Keratinocyte (primary cell): ENCODE measurements at places on chromosomes 2 and 18.
A peak's percentile ranks its signal among the peaks of the same experiment; 100 is the strongest.

- DNase-seq: no peak
Observed at GRCh38 chr2:122244598-122245229, 489.3 kb downstream of the TSN start.

- no peak for DNase-seq
Observed at GRCh38 chr2:46828491-46829230, 86.9 kb downstream of the MCFD2 start.

DNA sequence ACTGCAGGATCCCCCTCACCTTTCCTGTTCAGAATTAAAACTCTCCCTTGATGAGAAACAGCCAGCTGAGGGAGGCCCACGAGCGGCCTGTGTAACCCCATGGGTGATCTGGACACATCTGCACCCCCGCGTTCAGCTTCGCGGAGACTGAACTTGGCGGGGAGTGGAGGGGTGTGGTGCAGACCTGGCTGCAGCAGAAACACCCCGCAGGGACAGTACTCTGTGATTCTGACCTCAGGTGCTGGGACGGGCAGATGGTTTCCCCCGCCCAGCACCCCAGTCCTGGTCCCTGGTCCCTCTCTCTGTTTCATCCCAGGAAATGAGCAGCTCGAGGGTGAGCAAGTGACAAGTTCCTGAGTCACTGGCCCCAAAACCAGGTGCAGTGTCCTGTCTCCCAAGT lies 41.2 kb downstream of the GBX2 start:
- no peak for DNase-seq

DNA sequence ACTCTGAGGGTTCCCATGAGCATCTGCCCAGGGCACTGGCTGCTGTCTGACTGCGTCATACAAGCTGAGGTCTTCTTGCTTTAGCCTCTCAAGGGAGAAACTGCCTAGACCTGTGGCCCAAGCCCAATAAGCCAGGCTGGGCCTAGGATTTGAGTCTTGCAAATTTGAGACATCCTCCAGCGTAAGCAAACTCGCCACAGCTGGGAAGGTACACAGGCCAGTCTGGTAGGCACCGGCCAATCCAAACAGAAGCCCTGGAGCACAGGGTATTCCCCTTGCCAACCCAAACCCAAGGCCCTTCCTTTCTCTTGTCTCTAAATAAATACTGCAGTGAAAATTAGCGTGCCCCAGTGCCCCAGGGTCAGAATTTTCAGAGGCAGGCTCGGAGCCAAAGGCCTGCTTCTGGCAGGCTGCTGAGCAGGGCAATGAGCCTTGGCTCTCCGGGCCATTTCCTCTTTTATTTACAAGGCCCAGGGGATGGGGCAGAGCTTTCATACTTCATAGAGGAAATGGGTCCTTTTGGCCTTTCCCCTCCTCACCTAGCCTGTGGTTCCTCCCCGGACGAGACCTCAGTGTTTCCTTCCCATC lies 33.3 kb downstream of the POLR1A start:
- DNase-seq: no peak

GRCh38 chr2:218002845-218003180 lies at the start of gene TNS1:
Gene TNS1 (minus strand): TSS chr2:218002995. CDS start chr2:218002872, 123 bp downstream.
- DNase-seq: no peak

GRCh38 chr2:159595410-159596046 lies 20.8 kb downstream of the BAZ2B start:
- DNase-seq: no peak

GRCh38 chr2:23106242-23106785 lies 278.7 kb upstream of the KLHL29 start:
- no peak for DNase-seq

DNA sequence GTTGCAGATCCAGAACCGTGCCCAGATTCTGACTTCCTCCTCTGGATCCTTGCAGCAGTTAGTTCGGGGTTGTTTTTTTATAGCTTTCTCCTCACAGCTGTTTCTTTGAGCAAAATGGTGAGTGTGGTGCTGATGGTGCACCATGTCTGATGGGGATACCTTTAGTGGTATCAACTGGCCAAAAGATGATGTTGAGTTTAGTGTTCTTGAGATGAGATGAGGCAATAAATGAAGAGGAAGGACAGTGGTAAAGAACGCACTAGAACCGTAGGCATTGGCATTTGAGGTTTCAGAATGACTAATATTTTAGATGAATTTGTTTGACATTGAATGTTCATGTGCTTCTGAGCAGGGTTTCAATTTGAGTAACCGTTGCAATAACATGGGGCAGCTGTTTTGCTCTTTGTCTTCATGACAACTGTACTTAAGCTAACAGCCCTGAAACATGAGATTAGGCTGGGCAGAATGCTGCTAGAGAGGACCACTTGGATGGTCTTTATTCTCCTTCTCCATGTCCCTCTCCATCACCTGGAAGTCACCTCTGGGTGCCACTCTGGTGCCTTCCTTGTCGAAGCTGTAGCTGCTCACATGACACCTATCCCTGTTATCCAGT lies 3.9 kb downstream of the CTLA4 start:
- DNase-seq: no peak

GRCh38 chr18:12518832-12519531 lies 111.3 kb downstream of the PRELID3A start:
- no peak for DNase-seq

GRCh38 chr2:69054431-69054830 lies 41.5 kb downstream of the ANTXR1 start:
- no peak for DNase-seq

DNA sequence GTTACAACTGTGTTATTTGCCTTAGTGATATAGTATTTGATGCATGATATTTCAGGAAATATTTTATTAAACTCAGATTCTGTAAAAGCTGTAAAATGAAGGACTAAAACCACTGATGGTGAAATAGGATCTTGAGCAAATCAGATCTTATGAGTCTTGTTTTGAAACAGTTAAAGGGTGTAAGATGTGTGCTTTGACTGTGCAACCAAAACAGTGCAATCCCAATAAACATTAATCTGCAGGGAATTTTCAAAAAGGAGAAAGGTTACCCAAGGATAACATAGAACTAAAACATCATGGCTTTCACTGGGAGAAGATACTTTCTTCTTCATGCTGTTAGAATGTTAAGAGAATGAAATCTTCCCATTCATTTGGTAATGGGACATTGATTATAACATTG lies 378.7 kb downstream of the PARD3B start:
- DNase-seq: no peak

- DNase-seq: peak; percentile 9
Observed at GRCh38 chr2:2455151-2455550, 124.1 kb upstream of the MYT1L start.

DNA sequence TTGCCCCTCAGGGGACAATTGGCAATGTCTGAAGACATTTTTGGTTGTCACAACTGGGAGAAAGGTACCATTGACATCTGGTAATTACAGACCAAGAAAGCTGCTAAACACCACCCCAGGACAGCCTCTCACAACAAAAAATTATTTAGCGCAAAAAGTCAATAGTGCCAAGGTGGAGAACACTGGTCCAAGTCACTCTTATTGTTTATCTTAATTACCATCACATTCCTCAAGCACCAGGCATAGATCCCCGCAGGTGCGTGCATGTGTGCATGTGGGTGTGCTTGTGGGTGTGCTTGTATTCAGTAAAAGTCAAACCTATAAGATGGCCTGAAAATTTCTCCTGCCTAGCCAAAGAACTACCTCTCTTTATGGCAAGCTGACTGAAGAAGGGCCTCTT lies 74.9 kb upstream of the WDR75 start:
- DNase-seq: no peak

DNA sequence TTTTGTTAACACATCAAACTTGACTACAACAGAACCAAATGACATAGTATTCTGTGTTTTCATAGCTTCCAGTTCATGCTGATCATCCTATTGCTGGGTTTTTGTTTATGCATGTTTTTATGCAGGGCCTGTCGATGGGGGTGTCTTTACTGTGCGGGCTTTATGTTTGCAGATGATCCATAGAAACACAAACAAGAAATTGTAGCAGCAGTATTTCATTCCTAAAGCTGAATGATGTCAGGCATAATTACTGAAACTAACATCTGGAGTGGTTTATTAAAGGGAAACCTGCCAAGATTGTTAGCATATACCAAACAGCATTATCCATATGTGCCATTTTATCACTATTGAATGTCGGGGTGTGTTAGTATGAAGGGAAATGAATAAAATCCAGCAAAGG lies 129.7 kb downstream of the PTPRM start:
- DNase-seq: no peak

- DNase-seq: no peak
Observed at GRCh38 chr18:75034937-75035336, 174.0 kb downstream of the PTGR3 start.

GRCh38 chr2:185835974-185836373 lies 97.4 kb downstream of the FSIP2 start:
- no peak for DNase-seq

DNA sequence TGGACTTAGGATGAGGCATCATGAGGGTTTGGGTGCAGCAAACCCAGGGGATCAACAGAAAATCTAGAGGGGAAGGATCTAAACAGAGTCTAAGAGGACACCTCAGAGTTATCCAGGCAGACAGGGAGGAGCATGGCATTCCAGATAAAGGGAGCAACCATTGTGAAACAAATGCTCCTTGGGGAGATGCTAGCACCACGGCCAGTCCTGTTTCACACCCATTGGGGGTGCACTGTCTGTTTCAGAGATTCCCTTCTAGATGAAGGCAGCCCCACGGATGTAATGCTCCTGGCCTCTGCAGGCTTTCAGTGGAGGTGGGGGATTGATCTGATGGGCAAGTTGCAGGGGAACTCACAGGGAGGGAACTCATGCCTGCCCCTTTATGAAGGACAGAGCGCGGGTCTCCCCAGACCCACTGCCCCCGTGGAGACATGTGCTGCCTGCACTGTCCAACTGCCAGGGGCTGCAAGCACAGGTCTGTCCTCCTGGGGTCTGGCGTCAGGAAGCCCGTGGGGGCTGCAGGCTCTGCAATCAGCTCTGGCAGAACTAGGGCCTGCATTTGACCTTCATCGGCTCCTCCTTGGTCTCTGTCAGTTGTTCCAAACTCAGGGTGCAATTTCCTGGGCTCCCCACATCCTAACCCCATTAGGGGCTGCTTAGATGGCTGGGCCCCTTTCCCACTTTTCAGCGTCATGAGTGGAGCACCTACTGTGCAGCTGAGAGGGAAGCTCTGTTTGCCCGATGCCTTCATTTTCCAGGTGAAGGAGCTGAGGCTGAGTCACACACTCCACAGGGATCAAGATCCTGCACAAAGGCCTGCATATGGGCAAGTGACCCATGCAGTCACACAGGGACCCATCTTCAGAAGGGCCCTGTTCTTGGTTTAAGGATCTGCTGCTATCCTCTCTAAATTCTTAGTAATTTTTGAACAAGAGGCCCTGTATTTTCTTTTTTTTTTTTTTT lies 163.4 kb downstream of the ARL4C start:
- DNase-seq: no peak

GRCh38 chr18:70450426-70451253 lies 161.8 kb downstream of the SOCS6 start:
- no peak for DNase-seq
